ENCODE measurements at places on chromosomes 12 and 14.

DNA sequence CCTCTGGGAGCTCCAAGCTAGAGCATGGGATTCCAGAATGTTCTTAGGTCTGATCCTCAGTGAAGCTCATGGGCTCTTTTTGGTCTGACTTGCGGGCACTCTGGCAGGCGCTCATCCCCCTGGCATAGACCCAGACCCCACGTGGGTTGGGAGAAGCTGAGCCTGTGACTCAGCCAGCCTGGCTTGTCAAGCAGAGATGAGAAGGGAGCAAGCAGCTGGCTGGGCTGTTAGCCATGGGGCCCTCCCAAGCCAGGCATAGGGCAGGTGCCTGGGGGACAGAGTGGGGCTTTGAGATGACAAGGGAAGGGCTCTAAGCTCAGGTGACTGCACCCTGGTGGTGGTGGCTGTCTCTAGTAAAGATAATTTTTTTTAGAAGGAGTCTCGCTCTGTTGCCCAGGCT, 80.3 kb upstream of the NOS1 start:
- DNase-seq = no peak

GRCh38 chr12:50824914-50825313, 17.8 kb upstream of the TMPRSS12 start:
- no peak for DNase-seq

- no peak for DNase-seq
These were observed 920.5 kb downstream of the NRXN3 start for GRCh38 chr14:79090641-79091180.

- no peak for DNase-seq
These were observed 12.2 kb downstream of the CEP170B start for GRCh38 chr14:104877066-104877805.

GRCh38 chr12:19131025-19131444, 1.5 kb downstream of the PLEKHA5 start:
- DNase-seq = no peak

GRCh38 chr12:94633401-94633800, 17.0 kb downstream of the TMCC3 start:
- DNase-seq = no peak

GRCh38 chr14:70842851-70843462, 33.6 kb upstream of the MAP3K9 start:
- DNase-seq = no peak

DNA sequence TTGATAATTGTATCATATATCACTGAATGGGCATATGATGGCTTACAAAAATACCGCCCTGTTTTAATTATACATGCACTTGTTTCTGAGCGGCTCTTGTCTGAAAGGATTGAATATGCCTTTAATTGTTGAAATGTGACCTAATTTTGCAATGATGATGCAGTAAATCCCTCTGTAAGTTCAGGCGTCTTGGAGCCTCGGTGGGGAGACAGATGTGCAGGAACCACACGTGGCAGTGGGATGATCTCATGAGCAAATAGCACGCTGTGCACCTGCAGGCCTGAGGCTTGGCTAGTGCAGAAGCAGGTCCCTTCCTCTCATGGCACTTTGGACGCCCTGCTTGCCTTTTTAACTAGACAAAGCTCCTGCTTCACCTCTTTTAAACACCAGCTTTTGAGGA, 49.3 kb upstream of the ASPG start:
- no peak for DNase-seq

- no peak for DNase-seq
These were observed 13.5 kb downstream of the UBR7 start for GRCh38 chr14:93220509-93220908.

- no peak for DNase-seq
These were observed 3.6 kb downstream of the MGAT2 start for GRCh38 chr14:49623941-49624839.

DNA sequence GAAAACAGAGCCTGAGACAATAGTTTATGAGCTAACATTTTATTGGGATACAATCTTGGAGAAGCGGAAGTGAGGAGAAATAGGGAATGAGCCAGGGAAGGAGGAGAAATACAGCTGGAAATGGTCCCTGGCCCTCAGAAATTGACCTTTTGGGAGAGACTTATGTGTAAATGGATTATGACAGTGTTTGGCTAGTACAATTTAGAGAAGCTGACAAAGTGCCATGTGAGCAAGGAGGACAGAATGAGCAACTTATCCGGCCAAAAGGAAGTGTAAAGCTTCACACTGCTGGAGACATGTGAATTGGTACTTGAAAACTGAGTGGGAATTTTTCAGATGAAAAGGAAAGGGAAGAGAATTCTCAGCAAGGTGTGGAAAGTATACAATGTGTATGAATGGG, 2.9 kb downstream of the GLIPR1 start:
- no peak for DNase-seq

DNA sequence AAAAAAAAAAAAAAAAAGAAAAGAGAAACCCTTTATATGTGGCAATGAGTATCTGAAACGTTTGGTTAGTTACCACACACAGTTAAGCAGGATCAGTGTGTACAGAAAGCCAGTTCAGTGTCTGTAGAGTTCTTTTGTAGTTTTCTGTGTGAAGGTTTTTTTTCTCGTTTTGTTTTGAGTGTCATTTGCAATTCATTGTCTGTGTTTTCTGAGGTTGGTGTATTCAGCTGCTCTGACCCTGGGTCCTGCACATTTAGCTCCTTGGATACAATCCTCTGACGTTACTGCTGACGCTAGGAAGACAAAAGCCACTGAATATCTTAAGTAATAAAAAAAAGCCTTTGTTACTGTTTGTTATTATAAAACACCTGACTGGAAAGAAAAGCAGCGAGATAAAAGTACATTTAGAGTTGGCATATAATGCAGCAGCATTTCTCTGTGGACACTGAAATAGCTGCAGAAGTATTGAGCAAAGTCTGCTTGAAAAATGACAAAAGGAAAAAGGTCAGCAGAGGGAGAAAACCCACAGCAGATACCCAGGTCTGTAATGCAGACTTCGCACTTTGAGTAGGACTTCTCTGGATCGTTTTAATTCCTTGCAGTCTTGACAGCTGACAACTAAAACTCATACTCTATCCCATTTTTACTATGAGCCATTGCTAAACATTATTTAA, 89.0 kb downstream of the POLR3B start:
- no peak for DNase-seq

DNA sequence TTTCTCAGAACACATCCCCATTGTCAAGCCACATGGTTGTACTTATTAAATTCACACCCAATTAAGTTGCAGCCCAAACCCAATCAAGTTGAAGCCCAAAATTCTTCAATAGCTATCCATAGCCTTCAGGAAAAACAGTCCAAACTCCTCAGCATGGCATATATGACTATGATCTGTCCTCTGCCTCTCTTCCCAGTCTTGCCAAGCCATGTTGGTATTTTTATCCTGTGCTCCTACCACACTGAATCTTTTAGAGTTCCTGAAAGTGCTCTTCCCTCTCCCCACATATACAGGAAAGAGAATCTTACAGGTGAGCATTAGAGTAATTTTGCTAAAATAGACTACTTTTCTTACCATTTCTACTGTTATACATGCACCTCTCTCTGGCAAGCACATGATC, 834.9 kb downstream of the RPS29 start:
- DNase-seq = no peak

GRCh38 chr12:57579677-57580465, 11.1 kb upstream of the PIP4K2C start:
- DNase-seq = no peak

DNA sequence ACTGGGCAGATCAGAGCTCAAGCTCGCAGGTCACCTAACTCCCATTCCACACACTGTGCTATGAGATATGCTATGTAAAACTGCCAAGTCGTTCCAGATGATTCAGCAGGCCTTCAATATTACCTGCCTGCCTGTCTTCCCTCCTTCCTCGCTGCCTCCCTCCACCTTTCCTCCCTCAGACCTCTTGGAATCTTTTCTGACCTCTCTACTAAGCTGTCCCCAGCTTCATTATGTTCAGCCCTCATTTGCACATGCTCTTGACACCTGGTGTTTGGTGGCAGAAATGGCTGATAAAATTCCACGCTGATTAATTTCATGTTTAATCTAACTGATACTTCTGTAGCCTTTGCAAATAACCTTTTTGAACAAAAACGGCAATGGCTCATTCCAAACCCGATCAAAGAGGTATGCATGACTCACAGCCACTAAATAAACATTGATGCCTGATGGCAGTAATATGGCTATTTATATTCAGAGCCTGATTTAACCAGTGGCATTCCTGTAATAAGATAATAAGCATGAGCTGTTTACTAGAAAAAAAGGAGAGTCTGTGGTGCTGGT, 130.8 kb upstream of the EGLN3 start:
- no peak for DNase-seq

- no peak for DNase-seq
These were observed 3.3 kb upstream of the ANKRD9 start for GRCh38 chr14:102512793-102513300.

DNA sequence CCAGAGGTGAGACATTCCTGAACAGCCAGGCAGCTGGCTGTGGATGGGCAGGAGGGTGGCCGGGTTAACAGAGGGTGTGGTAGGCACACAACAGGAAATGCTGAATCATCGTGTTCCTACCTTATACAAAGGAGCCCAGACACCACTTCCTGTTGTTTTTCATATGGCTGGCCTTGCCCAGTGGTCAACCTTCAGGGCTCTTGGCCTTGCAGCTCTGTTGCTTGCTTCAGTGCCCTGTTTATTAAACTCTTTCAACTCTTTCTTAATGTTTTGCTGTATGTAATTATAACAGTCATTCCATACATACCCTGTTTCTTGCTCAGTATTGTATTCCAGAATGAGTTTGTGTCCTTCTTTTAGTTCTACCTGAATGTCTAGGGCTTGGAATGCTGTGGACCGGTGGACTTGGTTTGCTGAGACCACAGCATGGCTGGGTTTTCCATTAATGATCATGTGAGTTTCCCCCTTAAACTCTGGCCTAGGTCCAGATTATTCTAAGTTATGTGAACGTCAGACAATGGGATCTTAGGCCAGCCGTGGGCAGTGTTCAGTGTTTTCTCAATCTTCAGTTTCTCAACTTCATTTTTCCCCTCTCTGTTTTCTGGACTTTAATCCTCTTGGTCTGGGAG, 11.9 kb downstream of the CFAP54 start:
- peak; percentile 33 for DNase-seq

GRCh38 chr12:67648521-67649260, at the start of gene DYRK2:
TSS of gene DYRK2 (plus strand) at chr12:67648745. CDS start at chr12:67649134, 389 bp downstream.
- DNase-seq = peak; percentile 77

DNA sequence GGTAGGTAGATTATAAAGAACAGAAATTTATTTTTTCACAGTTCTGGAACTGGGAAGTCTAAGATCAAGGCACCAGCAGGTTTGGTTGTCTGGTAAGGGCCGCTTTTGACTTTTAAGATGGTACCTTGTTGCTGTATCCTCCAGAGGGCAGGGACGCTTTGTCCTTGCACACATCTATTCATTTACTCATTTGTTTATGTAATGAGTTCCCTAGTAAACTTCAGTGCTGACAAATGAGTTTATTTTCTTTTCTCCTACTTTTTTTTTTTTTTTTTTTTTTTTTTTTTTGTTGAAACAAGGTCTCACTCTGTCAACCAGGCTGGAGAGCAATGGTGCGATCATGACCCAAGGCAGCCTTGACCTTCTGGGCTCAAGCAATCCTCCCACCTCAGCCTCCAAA, 195.7 kb downstream of the FBXL14 start:
- no peak for DNase-seq

- no peak for DNase-seq
These were observed 545 bp upstream of the GALNT9 start for GRCh38 chr12:132329720-132330548.

- peak; percentile 72 for DNase-seq
These were observed 54.5 kb downstream of the VCPKMT start for GRCh38 chr14:50061664-50062437.

DNA sequence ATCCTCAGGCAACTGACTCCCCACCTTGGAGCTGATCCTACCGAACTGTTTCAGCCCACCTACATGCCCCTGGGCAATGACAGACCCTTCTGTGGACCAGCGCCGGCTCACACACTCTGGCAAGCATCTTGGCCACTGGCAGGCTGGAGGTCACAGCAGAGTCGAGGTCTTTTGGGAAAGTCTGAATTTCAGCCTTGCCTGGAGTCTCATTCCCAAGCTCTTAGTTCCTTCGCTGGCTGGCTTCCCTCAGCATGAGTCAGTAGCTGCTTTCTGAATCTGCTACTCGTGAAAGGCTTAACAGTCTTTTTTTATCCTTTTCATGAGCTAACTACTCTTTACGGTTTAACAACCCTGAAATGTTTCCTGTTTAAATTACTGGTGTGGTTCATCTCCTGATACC, 44.5 kb downstream of the ASCL4 start:
- DNase-seq = no peak

GRCh38 chr14:91681893-91682563, 49.9 kb downstream of the CATSPERB start:
- peak; percentile 14 for DNase-seq

- no peak for DNase-seq
These were observed 811.7 kb downstream of the C12orf50 start for GRCh38 chr12:87217491-87217890.

GRCh38 chr14:30242744-30243143, 315.1 kb upstream of the PRKD1 start:
- no peak for DNase-seq

DNA sequence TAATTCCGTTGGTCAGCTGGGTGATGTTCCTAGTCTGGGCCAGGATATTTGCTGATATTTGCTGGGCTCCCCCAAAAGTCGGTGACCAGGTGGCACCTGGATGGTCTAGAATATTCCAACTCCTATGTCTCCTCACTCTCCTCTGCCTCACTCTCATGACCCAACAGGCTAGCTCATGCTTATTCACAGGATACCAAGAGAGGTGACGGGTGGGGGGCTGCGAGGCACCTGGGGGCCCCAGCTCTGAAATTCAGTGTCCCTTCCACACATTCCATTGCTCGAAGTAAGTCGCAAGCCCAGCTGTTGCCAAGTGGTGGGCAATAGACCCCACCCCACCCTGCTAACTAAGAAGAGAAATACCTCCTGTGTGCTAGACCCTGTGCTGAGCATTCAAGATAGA, 67.7 kb downstream of the C14orf132 start:
- DNase-seq = no peak

GRCh38 chr12:80648881-80649280, 58.6 kb upstream of the MYF6 start:
- DNase-seq = no peak

GRCh38 chr12:32502693-32503502, 103.5 kb downstream of the FGD4 start:
- DNase-seq = no peak
